ENCODE measurements at places on chromosomes 11 and 22. TPM values are rescaled to one million over a fixed set of nuclear protein-coding genes. Genes with fewer than 3 reads are reported as not detected.

- DNase-seq: no peak
Measured at GRCh38 chr22:24801901-24802465, 4.0 kb upstream of the SGSM1 start.

DNA sequence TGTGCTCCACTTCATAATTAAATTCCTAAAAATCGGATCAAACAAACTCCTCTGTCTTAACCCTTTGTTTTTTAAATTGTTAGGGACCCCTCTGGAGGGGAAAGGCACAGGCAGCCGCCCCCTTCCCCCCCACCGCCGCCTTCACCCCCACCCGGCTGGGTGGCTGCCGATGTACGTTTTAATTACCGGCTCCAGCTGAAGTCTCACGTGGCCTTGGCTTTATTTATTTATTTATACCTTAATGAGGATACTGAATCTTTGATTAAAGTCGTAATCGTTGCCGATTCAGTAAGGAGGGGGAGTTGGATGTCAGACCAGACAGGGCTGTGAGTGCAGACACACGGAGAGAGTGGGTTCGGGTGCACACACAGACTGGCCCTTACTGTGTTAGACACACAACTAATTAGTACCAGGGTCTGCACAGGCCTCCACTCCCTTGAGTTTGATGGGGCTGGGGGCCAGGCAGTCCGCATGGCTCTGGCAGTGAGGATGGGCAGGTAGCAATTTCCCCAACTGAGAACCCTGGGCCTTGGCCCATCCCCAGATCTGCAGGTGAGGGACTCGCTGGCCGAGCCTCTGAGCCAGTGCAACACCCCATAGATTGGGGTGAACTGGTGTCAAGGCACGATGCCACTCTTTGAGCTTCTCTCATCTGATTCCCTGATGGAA, 51.3 kb upstream of the NNMT start:
- no peak for DNase-seq

- DNase-seq: no peak
Measured at GRCh38 chr11:95327273-95327948, 96.4 kb upstream of the SESN3 start.

DNA sequence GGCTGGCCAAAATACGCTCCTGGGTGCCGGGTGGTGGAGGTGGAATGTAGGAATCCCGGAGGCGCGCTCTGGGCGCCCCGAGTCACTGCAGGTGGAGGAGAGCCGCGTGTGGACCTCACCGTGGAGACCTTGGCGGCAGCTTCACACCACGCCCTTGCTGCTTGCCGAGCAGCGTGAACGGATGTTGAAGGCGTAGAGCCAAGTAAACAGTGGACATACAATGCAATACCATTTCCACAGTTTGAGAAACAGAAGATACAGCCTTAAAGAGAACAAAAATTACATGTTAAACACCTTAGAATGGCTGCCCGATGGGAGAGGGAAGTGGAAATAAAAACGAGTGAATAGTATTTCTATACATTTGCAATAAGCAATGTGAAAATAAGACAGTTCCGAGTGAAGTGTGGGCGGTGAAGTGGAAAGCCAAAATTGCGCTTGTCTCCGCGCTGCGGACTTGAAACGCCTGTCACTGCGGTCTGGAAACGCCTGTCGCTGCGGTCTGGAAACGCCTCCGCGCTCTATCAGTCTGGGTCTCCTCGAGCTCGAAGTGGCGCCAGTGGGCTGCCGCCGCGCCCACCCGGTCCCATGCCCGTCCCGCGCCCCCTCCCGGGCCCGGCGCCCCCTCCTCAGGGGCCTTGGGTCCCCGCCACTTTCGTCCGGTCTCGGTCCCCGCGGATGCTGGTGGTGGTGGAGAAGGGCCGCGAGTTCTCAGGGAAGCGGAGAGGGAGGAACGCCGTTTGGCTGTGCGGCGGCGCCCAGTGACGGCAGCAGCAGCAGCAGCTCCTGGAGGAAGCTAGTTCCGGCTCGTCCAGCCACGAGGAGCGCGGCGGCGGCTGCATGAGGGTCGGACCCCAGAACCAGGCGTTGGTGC, 1.6 kb downstream of the NCR3LG1 start:
- peak; percentile 42 for DNase-seq

Gene ACCSL
- total RNA-seq: 0.11 TPM

Data from activated naive CD4-positive, alpha-beta T cell treated with anti-CD3 and anti-CD28 coated beads, Interleukin-2, amount 50 U/mL, for 72 hours (primary cell).